Activated naive CD4-positive, alpha-beta T cell treated with anti-CD3 and anti-CD28 coated beads, Interleukin-2, amount 10 ng/mL, durations not matched to agents 7 days and 5 days (primary cell): ENCODE measurements at places on chromosomes 13 and 19.
A peak's percentile ranks its signal among the peaks of the same experiment; 100 is the strongest.

DNA sequence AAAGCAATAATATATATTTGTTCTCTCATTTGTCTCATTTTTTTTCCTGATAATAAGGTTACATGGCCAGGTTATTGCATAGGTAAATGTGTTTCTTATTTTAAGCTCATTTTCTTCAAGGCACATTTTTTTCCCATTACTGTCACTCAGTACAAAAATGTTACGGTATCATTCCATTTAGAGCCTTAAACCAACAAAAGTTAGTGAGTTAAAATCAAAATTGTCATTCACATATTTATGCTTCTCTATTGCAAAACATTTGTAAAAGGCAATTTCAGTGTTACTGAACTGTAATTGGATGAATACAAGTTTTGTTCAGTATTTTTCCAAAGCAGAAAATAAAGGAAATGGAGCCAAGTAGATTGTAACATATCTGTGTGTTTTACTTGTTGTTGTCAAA, 117.6 kb upstream of the MAB21L1 start:
- DNase-seq: no peak

DNA sequence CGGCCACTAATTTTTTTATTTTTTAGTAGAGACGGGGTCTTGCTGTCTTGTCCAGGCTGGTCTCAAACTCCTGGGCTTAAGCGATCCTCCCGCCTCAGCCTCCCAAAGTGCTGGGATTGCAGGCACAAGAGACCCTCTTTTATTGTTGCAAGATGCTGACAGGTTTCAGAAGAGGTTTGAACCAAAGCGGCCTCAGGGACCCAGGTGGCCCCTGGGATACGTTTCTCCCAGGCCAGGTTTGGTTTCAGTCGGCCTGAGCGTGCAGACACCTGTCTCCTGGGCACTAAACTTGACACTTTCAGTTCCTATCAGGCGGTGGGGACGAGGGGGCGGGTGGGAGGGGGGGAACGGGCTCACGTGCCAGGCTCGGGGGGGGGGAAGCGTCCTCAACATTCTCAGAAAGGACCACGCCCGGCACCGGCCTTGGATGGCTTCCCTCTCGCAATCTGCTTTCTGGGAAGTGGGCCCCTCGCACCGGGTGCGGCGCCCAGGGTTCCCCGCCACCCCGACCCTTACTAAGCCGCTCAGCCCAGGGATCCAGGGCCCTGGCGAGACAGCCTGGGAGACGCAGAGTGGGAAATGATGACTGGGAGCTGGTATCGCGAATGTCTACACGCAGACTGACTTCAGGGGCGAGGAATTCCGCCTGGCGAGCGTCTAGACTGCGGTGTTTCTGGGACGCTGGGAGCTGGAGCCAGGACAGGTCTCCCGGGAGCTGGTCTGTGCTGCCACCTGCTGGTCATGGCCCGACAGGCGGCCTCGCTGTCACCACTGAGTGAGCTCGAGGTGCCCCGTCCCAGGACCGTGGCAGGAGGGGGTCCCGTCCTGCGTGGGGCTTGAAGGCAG, 91.6 kb downstream of the GNG7 start:
- peak; percentile 93 for DNase-seq

GRCh38 chr19:44608391-44608821, 5.0 kb upstream of the IGSF23 start:
- no peak for DNase-seq

- no peak for DNase-seq
Observed at GRCh38 chr13:42375663-42376062, 103.7 kb downstream of the AKAP11 start.

DNA sequence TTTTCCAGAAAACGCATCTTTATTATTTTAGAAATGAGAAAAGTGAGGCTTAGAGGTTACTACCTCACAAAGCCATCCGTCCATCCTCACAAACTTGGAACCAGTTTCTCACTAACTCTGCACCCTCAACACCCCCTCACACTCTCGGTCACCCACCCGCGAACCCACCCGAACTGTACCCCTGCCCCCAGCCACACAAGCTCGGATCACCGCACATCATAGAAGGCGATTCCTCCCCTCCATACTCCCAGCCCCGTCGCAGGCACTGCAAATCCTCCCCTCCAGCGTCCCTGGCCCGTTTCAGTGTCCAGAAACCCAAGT, 238 bp downstream of the ZNF260 start:
- no peak for DNase-seq
